ENCODE measurements at places on chromosomes 4 and X.

DNA sequence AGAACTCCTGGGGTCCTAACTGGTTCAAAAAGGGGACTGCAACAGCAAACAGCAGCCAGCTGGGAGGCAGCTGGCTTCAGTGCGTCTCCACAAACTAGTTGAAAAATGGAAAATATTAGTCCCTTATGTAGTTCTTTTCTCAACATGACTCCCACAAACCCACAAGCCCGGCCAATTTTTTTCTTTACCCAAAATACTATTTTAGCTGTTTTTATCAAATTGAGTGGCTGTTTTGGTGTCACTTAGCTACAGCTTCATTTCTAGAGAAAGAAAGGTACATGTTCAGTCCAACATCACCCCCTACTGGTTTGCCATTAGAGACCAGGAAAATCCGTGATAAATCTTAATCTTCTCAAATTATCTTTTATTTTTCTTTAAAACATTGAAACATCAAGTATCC is 97.2 kb downstream of the GUCY2F start:
- H3K27me3 ChIP-seq: no peaks in the 10 kb centered on the region
- no peak for DNase-seq
- no peak overlapping the region for H3K4me3 ChIP-seq
- H3K36me3 ChIP-seq: no peaks in the 10 kb centered on the region
- H3K27ac ChIP-seq: no peak overlapping the region
- H3K4me1 ChIP-seq: no peaks in the 10 kb centered on the region

- H3K36me3 ChIP-seq: no peaks in the 10 kb centered on the region
- DNase-seq: no peak
- H3K4me1 ChIP-seq: no peaks in the 10 kb centered on the region
- H3K27ac ChIP-seq: no peak overlapping the region
- H3K4me3 ChIP-seq: no peak overlapping the region
- H3K27me3 ChIP-seq: peaks cover 15% of the 10 kb centered on the region
Measured at GRCh38 chr4:71595576-71596108, 188.2 kb downstream of the GC start.

GRCh38 chr4:136136601-136137000 is 1395.7 kb downstream of the PCDH18 start:
- no peak for DNase-seq
- H3K27me3 ChIP-seq: no peaks in the 10 kb centered on the region
- H3K27ac ChIP-seq: no peak overlapping the region
- H3K4me1 ChIP-seq: no peaks in the 10 kb centered on the region

DNA sequence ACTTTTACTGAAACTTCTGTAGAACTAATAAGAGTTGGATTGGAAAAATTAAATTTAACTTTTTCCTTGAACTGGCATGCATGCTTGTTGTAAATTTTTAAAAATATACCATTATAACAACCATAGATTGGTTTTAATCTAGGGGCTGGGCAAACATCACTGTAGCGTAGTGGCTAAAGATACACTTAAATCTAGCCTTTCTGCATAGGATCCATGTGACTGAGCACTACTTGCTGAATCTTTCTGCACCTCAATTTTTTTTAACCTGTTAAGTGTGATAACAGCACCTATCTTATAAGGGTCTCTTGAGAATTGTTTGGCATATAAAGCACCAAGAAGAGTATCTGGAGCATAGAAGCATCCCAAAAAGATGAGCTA is 4.1 kb downstream of the ANXA10 start:
- H3K36me3 ChIP-seq: no peaks in the 10 kb centered on the region
- no peaks in the 10 kb centered on the region for H3K27me3 ChIP-seq
- no peak for DNase-seq

- H3K36me3 ChIP-seq: peaks cover 3% of the 10 kb centered on the region
- peaks cover 12% of the 10 kb centered on the region for H3K4me1 ChIP-seq
- H3K27ac ChIP-seq: peak overlapping the region; percentile 6
- no peak for DNase-seq
Measured at GRCh38 chr4:147821555-147821954, 89.7 kb downstream of the ARHGAP10 start.

GRCh38 chr4:146176891-146177290 is 1.4 kb downstream of the LSM6 start:
- peaks cover 16% of the 10 kb centered on the region for H3K36me3 ChIP-seq
- peaks cover 43% of the 10 kb centered on the region for H3K4me1 ChIP-seq
- H3K27me3 ChIP-seq: no peaks in the 10 kb centered on the region

- no peaks in the 10 kb centered on the region for H3K27me3 ChIP-seq
- peaks cover 50% of the 10 kb centered on the region for H3K36me3 ChIP-seq
- H3K4me1 ChIP-seq: peaks cover 11% of the 10 kb centered on the region
Measured at GRCh38 chr4:48832571-48832970, 1.7 kb downstream of the OCIAD1 start.

GRCh38 chr4:97836662-97837061 is 306.6 kb downstream of the STPG2 start:
- H3K27me3 ChIP-seq: no peaks in the 10 kb centered on the region
- H3K27ac ChIP-seq: no peak overlapping the region
- no peak for DNase-seq
- no peaks in the 10 kb centered on the region for H3K4me1 ChIP-seq

DNA sequence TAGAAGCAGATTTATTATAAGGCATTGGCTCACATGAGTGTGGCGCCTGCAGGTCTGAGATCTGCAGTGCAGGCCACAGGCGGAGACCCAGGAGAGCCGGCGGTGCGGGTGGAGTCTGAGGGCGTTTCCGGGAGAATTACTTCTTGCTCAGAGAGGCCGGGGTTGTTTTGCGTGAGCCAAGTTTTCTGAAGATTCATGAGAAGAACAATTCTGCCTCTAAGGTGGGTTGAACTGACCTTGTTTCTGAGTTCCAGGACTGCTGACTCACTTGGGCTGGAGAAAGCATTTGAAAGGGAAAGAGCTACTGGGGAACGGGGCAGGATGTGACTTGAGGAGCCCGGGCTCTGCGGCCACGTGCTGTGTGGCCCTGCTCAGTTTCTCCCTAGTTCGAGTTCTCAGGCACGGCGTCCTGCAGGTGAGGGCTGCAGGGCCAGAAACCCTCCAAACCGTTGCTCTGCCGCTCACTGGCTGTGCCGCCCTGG is 36.7 kb upstream of the SORCS2 start:
- H3K4me1 ChIP-seq: peaks cover 1% of the 10 kb centered on the region
- H3K4me3 ChIP-seq: no peak overlapping the region
- peaks cover 68% of the 10 kb centered on the region for H3K27me3 ChIP-seq
- H3K27ac ChIP-seq: no peak overlapping the region

DNA sequence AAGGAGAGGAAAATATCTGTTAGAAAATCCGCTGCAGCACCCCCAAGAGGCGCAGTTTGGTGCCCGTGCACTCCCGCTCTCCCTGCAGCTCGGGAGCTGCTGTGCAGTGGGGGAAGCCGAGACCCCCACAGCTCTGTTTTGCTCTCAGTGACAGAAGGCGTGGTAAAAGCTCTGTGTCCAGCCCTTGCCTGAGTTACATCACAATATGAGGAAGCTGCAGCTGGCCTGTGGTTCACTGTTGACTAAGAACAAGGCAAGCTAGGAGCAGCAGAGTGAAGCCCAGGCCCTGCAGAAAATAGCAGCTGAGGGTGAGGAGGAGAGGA is 88.5 kb upstream of the ADRA2C start:
- no peak overlapping the region for H3K27ac ChIP-seq
- no peak for DNase-seq
- peaks cover 82% of the 10 kb centered on the region for H3K27me3 ChIP-seq
- H3K36me3 ChIP-seq: no peaks in the 10 kb centered on the region

DNA sequence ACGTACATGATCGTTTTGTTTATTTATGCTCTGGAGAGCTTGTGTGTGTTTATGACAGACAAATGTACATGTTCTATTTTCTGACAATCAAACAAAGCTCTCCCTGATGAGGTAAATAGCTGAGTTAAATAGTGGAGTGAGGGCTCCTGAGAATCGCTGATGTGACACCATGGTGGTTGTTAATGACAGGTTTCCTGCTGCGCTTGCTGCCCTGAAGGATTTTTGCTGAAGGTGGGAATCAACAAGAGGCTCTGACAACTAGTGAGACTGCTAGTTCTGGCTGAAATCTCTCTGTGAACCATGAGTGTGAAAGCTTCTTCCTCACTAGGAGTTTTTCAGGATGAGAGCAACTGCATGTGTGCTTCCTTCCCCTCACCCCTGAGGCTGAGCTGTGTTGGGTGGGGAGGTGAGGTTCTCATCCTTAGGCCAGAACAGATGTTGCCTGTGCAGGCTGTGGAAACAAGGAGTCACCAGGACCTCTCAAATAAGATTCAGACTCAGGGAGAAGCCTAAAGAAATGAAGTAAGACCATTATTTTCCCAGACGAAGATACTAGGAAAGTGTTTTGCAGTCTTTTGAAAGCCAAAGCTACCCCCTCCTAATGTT is 173.4 kb upstream of the JADE1 start:
- H3K4me1 ChIP-seq: peaks cover 3% of the 10 kb centered on the region
- H3K27me3 ChIP-seq: peaks cover 4% of the 10 kb centered on the region
- no peaks in the 10 kb centered on the region for H3K36me3 ChIP-seq
